ENCODE measurements at places on chromosomes 12 and 14.

DNA sequence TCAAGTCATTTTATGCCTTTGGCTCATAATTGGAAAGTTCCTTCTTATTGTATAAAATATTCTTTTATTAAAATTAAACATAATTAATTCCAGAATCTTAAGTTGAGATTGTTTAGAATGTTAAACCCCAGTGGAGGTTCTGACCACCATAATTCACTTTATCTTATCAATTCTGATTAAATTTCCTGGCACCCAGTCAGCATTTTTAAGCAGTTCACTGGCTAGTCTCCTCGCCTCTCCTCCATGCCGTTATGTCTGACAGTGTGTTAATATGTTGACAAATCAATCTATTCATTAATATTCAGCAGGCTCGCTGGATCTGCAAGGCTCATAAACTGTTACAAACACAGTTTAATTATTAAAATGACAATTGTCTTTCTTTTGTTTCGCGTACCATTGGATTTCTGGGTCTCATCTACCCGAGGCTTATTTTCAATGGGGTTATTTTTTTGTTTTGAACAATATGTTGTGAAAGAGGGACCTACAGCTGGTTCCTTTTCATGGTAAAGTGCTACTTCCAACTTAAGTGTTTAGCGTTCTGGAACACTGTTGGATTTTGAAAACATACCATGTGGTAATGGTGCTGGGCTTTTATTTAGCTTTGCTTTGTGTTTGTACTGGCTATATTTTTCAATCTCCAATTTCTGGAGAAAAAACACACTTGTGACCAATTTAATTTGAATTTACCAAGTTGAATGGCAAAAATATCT is 339.7 kb downstream of the PRKD1 start:
- no peak for DNase-seq

DNA sequence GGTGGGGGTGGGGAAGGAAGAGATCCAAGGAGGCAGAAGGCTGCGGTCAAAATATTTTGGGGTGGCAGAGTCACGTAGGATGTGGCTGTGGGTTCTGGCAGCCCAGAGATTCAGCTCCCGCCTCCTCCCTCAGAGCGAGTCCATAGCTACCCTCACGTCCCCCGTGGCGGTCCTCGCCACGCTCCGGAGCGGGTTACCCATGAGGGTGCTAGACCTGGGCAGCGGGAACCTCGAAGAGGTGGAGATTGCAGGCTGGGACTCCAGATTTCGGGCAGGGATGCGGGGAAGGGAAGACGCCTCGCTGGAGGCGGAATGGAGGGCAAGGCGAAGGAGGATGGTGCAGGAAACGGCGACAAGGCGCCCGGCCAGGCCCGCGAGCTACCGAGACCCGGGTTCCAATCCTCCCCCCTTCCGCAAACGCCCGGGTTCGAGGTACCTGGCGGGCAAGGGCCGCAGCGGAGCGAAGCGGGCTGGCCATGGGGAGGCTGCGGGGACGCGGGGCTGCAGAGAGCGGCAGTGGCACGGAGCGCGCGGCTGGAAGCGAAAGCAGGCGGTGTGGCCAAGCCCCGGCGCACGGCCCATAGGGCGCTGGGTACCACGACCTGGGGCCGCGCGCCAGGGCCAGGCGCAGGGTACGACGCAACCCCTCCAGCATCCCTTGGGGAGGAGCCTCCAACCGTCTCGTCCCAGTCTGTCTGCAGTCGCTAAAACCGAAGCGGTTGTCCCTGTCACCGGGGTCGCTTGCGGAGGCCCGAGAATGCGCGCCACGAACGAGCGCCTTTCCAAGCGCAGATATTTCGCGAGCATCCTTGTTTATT is 46.2 kb downstream of the BCAT1 start:
- no peak for DNase-seq

- no peak for DNase-seq
These were observed 36.1 kb upstream of the LRFN5 start for GRCh38 chr14:41570415-41571155.

GRCh38 chr12:124952801-124953200 is 36.1 kb downstream of the DHX37 start:
- no peak for DNase-seq

DNA sequence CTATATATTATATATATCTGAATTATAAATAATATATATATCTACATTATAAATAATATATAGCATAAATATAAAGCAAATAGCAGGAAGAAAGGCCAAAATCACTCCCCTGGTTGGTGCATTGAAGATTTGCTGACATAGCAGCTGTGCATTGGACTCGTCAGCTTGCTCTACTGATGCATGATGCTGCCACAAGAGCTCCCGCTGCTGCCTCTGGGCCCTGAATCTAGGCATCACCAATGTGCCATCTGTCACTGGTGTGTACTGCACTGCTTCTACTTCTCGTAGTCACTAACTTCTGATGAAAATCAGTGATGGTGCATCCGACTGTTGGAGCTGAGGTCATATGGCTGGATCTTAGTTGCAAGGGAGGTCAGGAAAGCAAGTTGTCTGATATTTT is 205.0 kb downstream of the ADAMTS20 start:
- no peak for DNase-seq

DNA sequence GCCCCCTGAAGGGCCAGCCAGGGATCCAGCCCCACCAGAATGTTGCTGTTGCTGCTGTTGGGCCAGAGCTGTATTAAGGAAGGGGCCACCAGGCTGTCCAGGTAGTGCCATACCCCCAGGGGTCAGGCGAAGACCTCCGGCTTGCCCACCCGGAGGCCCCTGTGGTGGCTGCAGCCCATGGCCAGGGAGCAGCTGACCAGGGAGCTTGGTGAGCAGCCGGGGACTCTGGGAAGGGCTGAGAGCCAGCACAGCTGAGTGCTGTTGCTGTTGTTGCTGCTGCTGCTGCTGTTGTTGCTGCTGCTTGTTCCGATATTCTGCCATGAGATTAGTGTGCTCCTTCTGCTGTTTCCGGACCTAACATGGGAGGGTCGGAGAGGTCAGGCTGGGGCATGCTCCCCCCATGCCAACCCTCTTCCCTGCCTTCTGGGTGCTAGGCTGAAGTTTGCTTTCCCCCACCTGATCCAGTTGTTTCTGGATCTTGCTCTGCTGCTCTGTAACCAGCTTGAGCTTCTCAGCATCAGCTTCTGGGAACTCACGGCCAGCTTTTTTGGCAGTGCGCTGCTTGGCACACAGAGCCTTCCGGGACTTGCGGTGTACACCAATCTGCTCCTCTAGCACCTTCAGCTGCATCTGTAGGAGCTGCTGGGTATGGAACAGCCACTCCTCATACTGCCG is 15.2 kb upstream of the PRKAG1 start:
- DNase-seq, result no peak

DNA sequence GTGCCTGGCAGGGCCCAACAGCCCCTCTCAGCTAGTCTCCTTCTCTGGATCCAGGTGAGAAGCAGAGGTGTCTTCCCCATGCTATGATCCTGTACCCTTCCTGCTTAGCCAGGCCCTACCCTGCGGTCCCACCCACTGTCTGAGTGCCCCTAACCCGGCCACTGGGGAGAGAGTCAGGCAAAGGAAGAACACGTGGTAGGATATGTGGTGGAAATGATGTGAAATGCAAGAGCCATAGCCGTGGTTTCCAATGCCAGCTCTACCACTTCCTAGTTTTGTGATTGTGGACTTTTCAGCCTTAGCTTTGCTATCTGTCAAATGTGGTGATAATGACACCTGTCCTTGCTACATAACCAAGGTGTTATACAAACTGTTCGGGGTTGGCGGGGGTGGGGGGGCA is 15.8 kb downstream of the KRT2 start:
- DNase-seq, result no peak

- no peak for DNase-seq
These were observed 3.6 kb downstream of the NAP1L1 start for GRCh38 chr12:76080729-76081415.

DNA sequence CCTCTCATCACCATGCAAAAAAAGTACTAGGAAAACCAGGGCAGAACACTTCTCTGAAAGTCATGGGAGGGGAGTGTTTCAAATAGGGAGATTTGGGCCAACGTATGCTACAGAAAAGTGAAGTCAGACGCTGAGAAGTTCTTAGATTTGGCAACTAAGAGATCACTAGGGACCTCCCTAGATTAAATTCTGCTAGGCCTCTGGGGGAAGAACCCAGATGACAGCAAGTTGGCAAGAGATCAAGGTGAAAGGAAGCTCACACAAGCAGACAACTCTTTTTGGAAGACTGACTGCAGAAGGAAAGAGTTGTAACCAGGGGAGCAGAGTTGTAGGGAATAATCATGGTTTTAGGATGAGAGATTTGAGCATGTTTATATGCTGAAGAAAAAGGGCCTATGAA is 20.7 kb downstream of the IQSEC3 start:
- DNase-seq, result no peak

- DNase-seq, result no peak
These were observed 39.3 kb downstream of the DLK1 start for GRCh38 chr14:100765991-100766390.
